ENCODE measurements at places on chromosomes 5 and 9. TPM values are rescaled to one million over a fixed set of nuclear protein-coding genes. Genes with fewer than 3 reads are reported as not detected.

- no peak for DNase-seq
These were observed 64.6 kb upstream of the RASGRF2 start for GRCh38 chr5:80895523-80895922.

DNA sequence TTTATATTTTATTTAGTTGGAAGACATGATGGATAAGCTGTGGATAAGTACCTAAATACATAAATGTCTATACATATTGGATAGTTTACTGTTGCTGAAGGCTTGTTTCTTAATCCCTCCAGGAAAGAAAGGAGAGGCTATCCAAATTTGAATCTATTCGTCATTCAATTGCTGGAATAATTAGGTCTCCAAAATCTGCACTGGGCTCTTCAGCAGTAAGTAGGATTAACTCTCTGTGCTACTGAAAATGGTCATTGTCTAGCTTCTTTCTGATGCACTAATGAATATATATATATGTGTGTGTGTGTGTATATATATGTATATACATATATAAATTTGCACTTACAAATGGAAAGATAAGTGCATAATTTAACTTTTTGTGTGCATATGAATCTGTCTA, 198.3 kb downstream of the FER start:
- DNase-seq: no peak

- no peak for DNase-seq
These were observed 789.3 kb downstream of the SEMA5A start for GRCh38 chr5:8756498-8757084.

DNA sequence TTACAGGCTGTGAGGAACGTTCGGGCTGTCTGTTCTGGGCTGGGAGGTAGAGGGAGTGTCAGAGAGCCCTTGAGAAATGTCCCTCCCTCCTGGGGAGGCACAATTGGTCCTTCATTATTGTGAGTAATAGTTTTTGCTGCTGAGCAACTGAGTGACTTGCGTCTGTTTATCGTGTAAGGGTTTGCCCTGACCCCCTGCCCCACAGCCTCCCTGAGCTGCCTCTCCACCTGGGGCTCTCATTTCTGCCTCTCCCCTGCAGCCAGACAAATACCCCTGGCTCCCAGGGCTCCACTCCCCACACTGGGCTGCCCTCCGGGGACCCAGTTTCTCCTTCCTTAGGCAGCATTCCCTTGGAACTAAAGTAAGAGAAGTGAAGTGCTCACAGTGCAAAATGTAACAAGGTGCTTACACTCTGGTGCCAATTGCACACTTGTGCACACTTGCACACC, 174.9 kb upstream of the MVB12B start:
- DNase-seq: no peak

GRCh38 chr5:89981878-89982773, 427.4 kb downstream of the CETN3 start:
- no peak for DNase-seq

GMCL2 gene
- total RNA-seq: not detected

LMX1B gene
- total RNA-seq: 0.70 TPM
